ENCODE measurements at places on chromosomes 16 and 17.
A peak's percentile ranks its signal among the peaks of the same experiment; 100 is the strongest.

GRCh38 chr17:27840688-27841087, 40.4 kb upstream of the NOS2 start:
- no peak for DNase-seq

DNA sequence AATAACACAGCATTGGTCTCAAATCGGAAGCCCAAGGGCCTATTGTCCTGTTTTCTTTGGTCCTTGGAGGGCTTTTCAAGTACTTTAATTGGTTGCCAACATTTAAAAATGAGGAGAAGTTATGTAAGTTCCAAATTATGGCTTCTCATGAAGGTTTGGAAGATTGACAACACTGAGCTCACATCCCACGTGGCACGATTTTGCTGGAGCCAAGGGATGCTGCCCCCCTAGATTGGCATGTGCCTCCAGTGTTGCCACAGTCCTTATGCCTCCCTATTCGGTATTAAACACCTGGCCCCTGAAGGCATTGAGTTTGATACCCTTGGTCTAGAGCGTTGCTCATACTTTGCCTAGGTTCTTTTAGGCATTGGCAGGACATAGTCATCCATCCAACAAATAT, 108.0 kb downstream of the ZNF18 start:
- no peak for DNase-seq

GRCh38 chr16:86755571-86756006, 177.2 kb downstream of the FOXL1 start:
- no peak for DNase-seq

GRCh38 chr16:11819798-11820197, 22.7 kb upstream of the ZC3H7A start:
- DNase-seq, result no peak

- DNase-seq, result no peak
Measured at GRCh38 chr17:40038882-40039513, 15.2 kb downstream of the MED24 start.

DNA sequence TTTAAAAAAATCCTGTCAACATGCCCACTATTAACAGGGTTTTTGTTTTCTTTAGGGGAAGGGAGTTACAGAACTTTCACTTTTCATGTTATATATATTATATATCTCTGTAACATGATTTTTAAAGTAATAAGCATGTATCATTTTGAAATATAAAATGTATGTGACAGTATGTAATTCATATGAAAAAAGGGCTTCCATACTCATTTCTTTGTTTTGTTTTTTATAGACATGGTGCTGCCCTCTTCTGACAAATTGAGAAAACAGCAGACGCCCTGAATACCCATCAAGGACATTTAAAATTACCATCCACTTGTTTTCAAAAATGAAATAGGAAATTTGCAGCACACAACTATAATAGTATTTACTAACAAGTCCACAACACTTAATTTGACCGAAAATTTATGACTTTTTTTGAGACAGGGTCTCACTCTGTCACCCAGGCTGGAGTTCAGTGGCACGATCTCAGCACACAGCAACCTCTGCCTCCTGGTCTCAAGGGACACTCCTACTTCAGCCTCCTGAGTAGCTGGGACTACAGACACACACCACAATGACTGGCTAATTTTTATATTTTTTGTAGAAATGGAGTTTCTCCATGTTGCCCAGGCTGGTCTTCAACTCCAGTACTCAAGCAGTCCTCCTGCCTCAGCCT, 30.4 kb downstream of the CFDP1 start:
- no peak for DNase-seq

- no peak for DNase-seq
Measured at GRCh38 chr17:34246446-34246845, 8.6 kb upstream of the CCL2 start.

DNA sequence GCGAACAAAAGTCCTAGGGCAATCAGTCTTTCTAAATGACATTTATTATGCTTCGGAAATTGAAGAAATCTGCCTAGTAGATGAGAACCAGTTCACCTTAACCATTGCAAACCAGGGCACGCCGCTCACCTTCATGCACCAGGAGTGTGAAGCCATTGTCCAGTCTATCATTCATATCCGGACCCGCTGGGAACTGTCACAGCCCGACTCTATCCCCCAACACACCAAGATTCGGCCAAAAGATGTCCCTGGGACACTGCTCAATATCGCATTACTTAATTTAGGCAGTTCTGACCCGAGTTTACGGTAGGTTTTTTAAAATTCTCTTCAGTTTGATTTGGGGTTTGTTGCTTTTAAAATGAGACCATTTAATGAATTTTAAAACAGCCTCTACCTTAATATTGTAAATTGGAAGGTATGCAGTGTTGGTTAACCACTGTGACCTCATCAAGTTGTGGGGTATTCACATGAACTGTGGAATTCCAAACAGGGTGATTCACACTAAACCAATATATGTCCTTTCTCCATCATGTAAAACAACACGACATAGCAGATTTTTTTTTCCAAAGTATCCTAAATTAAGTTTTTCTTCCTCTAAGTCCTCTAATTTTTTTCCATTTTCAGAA, 6.2 kb upstream of the EVI2A start:
- no peak for DNase-seq

- no peak for DNase-seq
Measured at GRCh38 chr16:51418258-51418657, 267.2 kb upstream of the SALL1 start.

DNA sequence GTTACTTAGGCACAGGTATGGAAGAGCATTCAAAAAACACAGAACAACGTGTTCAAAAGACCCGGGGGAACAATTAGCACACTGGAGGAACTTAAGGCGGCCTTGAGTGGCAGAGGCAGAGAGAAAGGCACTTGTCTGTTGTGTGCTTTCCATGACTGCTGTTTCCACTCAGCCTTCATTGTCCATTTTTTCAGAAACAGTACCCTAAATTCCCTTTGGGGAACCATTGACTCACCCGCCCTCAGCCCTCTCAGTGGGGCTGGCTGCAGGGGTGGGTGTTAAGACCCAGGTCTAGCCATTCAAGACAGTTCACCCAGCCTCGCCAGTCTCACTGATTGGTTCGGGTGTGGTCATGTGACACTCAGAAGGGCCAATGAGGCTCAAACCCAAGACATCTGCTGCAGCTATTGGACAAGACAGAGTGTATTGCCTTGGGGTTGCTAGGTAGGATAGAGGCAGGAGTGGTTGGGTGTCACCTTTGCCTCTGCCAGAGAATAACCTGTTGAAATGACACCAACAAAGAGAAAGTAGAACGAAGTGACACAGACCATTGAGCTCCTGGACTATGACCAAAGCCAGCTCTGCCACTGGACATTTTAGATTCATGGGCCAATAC, 19.6 kb upstream of the CEP20 start:
- DNase-seq, result peak; percentile 79

DNA sequence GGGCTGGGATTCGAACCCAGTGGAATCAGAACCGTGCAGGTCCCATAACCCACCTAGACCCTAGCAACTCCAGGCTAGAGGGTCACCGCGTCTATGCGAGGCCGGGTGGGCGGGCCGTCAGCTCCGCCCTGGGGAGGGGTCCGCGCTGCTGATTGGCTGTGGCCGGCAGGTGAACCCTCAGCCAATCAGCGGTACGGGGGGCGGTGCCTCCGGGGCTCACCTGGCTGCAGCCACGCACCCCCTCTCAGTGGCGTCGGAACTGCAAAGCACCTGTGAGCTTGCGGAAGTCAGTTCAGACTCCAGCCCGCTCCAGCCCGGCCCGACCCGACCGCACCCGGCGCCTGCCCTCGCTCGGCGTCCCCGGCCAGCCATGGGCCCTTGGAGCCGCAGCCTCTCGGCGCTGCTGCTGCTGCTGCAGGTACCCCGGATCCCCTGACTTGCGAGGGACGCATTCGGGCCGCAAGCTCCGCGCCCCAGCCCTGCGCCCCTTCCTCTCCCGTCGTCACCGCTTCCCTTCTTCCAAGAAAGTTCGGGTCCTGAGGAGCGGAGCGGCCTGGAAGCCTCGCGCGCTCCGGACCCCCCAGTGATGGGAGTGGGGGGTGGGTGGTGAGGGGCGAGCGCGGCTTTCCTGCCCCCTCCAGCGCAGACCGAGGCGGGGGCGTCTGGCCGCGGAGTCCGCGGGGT, at the start of gene CDH1:
Gene CDH1, plus strand, starts transcription at position 247 of the 684 bp plus-strand sequence. Its CDS starts 124 bp downstream, at position 371.
- DNase-seq, result no peak

DNA sequence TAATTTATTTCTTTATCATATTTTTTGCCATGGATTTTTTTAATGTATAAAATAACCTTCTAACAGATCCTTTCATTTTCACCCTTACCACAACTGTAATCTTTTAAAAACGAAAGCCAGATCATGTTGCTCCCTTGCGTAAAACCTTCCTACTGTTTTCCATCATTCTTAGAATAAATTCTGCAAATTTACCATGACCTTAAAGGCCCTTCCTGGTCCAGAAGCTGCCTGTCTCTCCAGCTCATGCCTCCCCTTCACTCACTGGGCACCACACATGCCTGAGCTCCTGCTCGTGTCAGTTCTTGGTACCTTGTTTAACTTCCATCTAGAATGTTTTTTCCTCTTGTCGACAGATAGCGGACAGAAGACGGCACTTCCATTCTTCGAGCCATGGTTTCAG, 245.0 kb upstream of the CDH5 start:
- no peak for DNase-seq

GRCh38 chr17:44733753-44734152, 25.0 kb upstream of the ADAM11 start:
- no peak for DNase-seq

Measured in NCI-H187 treated with DMSO at 0.1 percent for 48 hours (cell line).